Activated CD4-positive, alpha-beta T cell treated with anti-CD3 and anti-CD28 coated beads, Interleukin-2, Interleukin-4, amounts not matched to agents 100 ng/mL and 50 ng/mL, durations not matched to agents 16 hours and 8 hours (primary cell): ENCODE measurements at places on chromosomes 5 and 9.

GRCh38 chr5:101047181-101047580, 144.1 kb upstream of the ST8SIA4 start:
- DNase-seq = no peak

DNA sequence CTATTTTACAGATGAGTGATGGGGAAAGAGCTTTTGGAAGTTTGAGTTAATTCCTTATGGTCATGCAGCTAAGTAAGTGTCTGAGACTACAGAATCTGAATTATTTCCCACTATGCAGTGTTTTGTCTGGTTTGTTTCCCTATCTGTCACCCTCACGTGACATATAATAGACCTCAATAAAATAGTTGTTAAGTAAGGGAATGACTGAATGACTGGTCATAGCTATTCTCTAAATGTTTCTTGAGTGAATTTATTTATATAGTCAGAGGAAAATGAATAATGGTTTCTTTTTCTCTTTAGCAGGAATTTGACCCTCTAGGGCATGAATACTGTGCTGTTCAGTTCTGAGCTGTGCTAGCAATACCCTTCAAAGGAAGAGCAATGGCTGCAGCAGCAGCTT, 10.3 kb downstream of the TRIM32 start:
- no peak for DNase-seq

DNA sequence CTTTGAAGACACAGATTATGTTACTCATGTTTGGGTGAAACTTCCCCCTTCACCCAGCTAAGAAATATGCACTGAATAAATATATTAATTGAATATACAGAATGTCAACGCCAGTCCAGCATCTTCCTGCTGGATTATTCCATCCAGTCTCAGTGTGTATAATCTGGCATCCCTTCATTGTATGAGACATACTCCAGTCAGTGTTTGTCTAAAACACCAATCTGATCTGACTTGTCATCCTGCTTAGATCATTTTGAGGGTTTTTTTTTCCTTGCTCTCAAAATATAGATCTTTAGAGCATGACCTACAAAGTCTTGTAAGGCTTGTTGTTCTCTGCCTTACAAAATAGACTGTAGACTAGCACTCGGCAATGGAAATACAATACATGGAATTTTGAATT, 195.1 kb downstream of the SMARCA2 start:
- DNase-seq = no peak

- no peak for DNase-seq
Observed at GRCh38 chr5:68007451-68007850, 208.1 kb upstream of the PIK3R1 start.
